ENCODE measurements at places on chromosomes 2 and 18. TPM values are rescaled to one million over a fixed set of nuclear protein-coding genes. Genes with fewer than 3 reads are reported as not detected.

Gene MYOM1
- 0.07 TPM for total RNA-seq

GRCh38 chr18:48922801-48923730 lies 27.7 kb downstream of the SMAD7 start:
- peak; percentile 62 for DNase-seq

DNA sequence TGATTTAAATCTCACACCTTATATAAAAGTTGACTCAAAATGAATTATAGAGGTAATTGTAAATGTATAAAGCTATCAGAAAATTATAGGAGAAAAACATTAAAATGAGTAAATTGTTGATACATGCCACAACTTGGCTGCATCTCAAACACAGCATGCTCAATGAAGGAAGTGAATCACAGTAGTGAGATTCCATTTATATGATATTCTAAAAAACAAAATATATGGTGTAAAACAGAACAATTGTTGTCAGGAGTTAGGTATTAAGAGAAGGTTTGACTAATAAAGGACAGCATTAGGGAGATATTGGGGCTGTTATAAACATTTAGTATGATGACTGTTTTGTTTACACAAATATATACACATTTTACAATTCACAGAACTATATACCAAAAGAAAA lies 356.6 kb upstream of the CELF4 start:
- peak; percentile 31 for DNase-seq

Gene LIMS3
- total RNA-seq = 1.2 TPM

Gene XPO1
- total RNA-seq = 148 TPM

Gene GPR45
- not detected for total RNA-seq

DNA sequence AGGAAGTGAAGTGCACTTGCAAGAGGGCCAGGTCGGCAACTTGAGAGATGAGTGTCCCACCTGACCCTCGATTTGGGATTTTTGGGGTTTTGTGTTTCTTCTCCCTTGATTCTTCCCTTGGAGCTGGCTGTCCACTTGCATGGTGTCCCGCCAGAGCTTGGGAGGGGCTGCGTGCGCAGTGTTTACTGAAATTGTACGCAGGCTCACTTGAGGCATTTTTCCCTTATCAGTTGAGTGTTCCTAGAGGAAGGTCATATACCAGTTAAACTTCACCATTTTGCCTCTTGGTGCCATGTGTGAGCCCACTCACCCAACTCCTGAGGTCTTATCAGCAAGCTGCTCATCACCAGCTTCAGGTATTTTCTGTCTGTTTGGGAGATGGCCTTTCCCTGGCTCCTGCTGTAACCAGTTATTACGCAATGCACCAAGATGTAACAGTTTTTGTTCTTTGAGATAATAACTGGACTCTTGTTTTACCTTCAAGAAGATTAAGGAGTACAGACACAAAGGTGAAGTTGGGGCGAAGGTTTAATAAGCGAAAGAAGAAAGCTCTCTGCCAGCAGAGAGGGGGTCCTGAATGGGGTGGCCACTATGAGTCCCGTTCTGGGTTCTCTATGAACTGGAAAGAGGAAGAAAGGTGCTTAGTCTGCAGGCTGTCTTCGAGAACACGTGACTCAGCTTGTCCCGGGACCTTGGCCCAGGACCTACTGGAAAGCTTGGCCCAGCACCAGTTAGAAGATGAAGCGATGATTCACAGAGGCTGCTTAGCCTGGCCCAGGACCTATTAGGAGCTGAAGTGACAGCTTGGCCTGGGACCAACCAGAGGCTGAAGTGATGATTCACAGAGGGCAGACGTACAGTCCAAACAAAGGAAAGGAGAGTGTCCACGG lies 21.5 kb upstream of the TXNL4A start:
- DNase-seq = peak; percentile 69

Gene UGT1A3
- total RNA-seq = 0.88 TPM

Gene MROH2A
- 0.11 TPM for total RNA-seq

- DNase-seq = peak; percentile 20
Measured at GRCh38 chr2:140863713-140864112, 1267.1 kb downstream of the LRP1B start.

Gene MLPH
- 0.63 TPM for total RNA-seq

Gene LYPD1
- not detected for total RNA-seq

DNA sequence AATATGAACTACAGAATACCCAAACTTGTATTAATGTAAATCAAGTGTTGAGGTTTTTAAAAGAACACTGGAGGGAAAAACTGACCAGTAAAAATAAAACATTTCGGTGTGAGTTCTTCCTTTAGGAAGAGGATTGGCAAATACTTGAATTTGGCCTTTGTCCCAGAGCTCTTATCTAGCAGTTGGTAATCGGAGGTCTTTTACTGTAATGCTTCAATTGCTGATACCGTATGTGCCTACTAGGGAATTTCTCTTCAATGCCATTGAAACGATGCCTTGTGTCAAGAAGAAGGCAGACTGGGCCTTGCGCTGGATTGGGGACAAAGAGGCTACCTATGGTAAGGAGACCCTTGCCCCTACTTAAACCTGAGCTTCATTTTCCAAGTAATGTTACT lies 4.1 kb downstream of the RRM2 start:
- DNase-seq = no peak

DNA sequence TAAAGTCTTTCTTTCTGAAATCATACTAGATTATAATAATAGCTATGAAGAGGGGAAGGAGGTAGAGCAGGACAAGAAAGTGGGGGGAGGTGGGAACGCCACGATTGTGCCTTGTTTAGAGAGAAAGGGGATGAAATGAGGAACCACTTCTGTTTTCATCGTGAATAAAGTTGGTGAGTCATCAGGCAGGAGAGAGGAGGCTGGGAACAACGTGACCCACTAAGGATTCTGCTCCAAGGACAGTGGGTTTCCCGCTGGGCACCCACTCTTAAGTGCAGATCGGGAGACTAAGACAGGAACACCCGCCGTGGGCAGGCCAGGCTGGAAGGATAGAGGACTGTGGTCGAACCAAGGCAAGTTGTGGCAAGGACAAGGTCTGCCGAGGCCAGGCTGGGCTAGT lies 158.2 kb downstream of the L3MBTL4 start:
- no peak for DNase-seq

Gene ING5
- 12.7 TPM for total RNA-seq
